ENCODE measurements at places on chromosomes 7 and 10. TPM values are rescaled to one million over a fixed set of nuclear protein-coding genes. Genes with fewer than 3 reads are reported as not detected.
A peak's percentile ranks its signal among the peaks of the same experiment; 100 is the strongest.

- no peak for DNase-seq
Observed at GRCh38 chr7:1121476-1121875, 33.6 kb downstream of the GPER1 start.

The MMS19 gene
- polyA plus RNA-seq: 33.7 TPM

The NPFFR1 gene
- 0.02 TPM for polyA plus RNA-seq

The LLCFC1 gene
- not detected for polyA plus RNA-seq

- no peak for DNase-seq
Observed at GRCh38 chr10:61642676-61643075, 20.1 kb upstream of the CABCOCO1 start.

DNA sequence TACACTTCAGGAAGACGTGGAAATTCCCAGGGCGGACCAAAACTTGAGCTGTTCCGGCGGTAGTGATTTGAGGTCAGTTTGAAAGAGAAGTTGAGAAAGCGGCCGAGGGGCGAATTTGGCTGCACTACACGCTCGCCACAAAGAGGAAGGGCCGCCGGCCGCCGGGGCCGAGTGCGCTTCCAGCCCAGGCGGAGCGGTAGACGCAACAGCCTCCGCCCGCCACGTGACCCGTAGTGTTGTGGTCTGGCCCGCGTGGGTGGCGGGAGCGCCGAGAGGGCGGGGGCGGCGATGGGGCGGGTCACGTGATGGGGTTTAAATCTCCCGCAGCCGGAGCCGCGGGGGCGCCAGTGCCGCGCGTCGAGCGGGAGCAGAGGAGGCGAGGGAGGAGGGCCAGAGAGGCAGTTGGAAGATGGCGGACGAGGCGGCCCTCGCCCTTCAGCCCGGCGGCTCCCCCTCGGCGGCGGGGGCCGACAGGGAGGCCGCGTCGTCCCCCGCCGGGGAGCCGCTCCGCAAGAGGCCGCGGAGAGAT lies at the start of gene SIRT1:
Gene SIRT1, plus strand, starts transcription at position 344 of the 529 bp plus-strand sequence. Its CDS starts 66 bp downstream, at position 410.
- peak; percentile 99 for DNase-seq

DNA sequence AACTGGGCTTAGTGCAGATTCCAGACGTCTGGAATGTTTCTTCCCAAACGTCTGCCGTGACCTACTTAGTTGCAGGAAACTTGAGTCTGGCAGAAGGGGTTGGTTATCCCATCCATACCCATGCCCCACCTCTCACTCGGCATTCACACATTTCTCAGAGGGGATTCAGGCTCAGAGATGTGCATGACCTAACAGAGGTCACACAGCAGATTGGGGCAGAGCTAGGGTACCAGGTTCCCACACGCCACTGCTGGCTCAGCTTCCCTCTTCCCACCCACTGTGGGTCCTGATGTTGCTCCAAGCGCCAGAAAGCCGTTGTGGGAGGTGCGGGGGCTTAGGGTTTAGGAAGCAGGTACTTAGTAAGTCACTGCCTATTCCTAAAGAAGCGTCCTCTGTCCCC lies 3.0 kb downstream of the UCMA start:
- DNase-seq: no peak

DNA sequence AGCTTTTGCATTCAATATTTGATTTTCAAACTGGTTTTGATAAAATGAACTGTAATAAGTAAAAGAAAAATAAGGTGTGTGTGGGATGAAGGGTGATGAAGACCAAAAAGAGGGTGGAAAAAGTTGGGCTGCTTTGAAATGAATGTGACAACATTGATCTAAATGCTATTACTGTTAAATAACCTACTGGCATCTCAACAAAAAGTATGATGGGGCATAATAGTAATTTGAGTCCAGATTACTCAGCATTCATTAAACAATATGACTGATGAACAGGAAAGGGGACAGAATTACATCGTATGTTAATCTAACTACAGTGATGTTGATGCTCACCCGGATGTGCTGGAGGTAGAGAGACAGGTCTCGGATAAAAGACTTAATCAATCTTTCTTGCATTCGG lies 112.2 kb downstream of the ABCC2 start:
- no peak for DNase-seq

DNA sequence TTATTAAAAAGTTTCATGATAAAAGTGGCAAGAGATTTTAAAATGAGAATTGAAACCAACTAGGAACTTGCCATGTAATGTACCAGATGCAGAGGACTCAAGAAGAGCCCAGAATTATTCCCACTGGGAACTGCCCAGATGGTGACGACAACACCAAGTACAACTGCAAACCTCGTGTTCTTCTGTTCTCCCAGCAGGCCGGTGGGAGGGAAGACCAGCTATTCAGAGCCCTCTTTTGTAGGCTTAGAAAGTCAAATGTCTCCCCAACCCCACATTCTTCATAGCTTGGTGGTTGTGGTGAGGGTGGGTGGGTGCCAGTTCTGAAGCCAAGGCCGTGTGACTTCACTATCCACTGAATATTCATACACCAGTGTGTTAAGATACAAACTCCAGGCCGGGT lies 54.3 kb upstream of the ITGB1 start:
- no peak for DNase-seq

The AGR3 gene
- polyA plus RNA-seq: not detected

GRCh38 chr10:45422207-45422865 lies 48.3 kb downstream of the ALOX5 start:
- DNase-seq: no peak

DNA sequence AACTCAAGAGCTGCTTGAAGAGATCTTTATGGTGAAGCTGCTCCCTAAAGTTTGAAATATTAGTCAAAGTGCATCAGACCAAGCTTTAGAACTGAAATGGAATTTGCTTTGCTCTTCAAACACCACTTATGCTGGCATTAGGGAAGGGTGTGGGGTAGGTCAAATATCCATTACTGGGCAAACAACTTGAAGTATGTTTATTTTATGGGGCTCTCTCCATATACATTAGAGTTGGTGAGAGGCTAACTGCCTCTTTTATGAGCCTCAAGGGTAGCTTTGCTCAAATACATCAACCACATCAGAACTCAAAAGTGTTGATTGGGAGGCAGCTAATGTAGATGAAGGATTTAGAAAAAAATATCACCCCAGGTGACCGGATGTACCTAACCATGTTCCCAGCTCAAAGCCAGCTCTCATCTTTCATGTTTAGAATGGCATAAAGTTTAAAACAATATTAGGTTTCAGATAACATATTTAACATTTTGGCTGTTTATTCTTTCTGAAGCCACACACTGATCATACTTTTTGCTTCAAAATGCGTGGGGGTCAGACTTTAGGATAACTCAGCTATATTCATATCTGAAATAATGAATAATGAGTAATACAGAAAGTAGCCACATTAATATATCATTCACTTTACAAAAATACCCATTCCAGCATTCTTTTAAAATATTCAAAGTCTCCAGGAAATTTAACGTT lies 318.6 kb downstream of the PTEN start:
- no peak for DNase-seq

The KCNH2 gene
- polyA plus RNA-seq: 132 TPM

The CALML3 gene
- not detected for polyA plus RNA-seq

DNA sequence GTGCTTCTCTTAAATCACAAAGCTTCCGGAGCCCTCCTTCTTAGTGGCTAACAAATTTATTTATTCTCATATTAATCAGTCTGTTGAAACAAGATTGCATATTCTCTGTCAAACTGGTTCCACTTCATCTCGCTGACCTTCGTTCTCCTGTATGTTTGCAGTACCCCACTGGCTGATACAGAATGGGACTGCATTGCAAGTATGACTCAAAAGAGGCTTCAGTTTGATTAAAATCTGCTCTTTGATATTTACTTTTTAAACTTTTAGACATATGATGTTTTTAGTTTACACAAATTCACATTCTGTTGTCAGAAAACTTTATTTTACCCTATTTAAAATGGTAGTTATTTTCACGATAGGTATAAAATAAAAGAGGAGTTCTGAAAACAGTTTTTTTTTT lies 14.3 kb upstream of the ARHGAP12 start:
- no peak for DNase-seq

DNA sequence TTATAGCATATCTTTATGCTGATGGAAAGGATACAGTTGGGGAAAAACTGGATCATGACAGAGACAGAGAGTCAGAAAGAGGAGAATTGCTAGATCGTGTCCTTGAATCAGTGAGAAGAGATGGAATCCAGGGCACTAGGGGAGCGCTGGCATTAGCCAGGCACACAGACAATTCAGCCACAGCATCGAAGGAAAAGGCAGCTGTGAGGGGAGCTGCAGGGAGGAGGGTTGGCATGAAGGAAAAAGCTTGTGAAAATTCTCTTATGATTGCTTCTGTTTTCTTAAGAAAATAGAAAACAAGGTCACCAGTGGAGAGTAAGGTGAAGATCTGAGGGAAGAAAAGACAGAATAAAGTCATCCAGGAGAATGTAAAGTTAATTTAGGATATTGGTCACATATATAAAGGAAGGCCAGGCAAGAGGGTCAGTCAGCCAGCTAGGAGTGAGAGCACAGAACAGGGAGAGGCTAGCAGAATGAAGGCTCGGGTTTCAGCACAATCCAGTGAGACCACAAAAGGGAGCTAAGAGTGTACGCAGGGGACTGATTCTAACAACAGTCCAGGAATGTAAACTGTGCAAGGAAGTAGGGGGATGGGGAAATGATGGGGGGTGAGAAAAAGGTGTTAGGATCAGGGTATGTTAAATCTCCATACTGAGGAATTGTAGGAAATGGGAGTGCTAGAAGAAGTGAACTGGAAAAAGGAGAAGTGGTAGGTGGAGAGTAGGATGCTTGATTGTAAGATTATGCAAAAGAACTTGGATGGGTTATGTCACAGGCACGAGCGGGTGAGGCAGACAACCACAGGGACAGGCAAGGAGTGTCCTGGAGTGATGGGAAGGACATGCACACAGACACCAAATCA lies 112.0 kb downstream of the RNF32 start:
- DNase-seq: no peak

GRCh38 chr10:101934686-101935305 lies 91.2 kb upstream of the KCNIP2 start:
- DNase-seq: no peak

DNA sequence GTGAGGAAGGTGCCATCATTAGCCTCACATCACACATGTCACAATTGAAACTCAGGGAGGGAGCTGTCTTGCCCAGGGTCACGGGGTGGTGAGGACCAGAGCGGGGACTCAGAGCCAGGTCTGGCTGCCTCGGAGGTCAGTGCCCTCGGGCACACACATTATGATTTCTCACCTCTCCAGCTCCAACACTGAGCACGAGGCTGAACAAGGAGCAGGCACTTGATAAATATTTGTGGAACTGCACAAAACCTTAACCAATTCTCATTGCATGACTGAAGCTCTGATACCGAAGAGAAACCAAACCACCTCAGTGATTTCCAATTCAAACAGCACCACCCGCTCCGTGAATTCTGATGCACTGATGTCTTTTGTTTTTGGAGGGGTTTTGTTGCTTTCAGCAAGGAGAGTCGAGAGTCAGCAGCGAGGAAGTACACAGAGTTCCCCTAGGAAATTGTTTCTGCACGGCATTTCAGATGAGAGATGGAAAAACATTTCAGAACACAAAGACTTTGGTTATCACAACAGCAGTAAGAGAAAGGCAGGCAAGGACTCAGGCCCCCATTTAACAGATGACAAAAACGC lies 55.3 kb upstream of the ZMIZ1 start:
- no peak for DNase-seq

The SEMA3D gene
- 0.54 TPM for polyA plus RNA-seq

The AKR1D1 gene
- not detected for polyA plus RNA-seq

The FKBP6 gene
- polyA plus RNA-seq: not detected

The C7orf33 gene
- polyA plus RNA-seq: not detected

The NKX6-2 gene
- polyA plus RNA-seq: 0.32 TPM

The ACBD7 gene
- not detected for polyA plus RNA-seq

DNA sequence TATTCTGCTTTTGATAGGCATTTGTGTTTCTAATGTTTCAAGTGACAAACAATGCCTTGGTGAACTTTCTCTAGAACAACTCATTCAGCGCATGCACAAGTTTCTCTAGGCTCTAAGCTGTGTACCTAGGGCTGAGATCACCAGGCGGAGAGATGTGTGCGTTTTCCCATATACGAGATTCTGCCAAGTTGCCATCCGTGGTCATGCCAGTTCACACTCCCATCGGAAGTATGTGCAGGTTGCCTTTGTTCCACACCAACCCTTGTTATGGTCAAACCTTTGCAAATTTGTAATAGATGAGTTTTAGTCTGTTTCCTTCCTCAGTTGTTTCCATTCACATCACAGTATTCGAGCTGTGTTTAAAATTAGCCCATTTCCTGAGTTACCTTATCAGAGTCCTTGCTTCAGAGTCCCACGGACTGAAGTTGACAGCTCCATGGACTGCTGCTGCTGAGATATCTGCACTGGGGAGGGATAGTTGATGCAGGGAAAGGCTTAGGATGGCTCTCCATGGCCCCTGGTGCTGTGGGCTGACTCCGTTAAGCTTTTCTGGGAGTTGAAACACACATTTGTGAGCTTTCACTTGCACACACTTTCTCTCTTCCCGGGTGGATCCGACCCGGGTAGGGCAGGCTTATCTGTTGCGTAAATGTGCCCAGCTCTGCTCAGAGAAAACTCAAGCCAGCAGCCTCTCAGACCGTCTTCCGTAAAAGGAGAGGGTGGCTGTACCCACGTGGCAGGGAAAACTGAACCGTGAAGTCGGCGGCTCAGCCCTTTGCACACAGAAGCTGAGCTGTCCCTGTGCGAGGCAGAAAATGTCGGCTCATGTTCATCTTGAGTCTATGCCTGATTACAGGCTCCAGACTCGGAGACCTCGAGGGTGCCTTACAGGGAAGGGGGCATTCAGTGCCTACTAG lies 49.4 kb downstream of the HK1 start:
- DNase-seq: peak; percentile 88

The ABCC2 gene
- polyA plus RNA-seq: 0.29 TPM

The TRPV6 gene
- polyA plus RNA-seq: not detected

DNA sequence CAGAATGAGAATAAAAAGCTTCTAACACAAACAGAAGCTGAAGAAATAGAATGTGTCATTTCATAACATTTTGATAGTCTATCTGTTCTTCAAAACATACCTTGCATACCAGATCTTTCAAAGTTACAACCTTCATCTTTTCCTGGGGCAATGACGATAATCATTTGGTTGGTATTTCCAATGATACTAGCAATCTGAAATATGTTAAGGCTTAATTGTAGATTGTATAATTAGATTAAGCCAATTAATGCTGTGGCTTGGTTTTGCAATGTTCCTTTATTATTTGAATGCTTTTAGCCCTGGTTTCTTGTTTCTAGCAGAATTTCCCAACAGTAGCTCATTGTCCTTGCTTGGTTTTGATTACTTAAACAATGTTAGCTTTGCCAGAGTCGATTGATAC lies 84.6 kb downstream of the CABCOCO1 start:
- DNase-seq: no peak

- DNase-seq: no peak
Observed at GRCh38 chr7:27822245-27822644, 82.3 kb downstream of the TAX1BP1 start.

DNA sequence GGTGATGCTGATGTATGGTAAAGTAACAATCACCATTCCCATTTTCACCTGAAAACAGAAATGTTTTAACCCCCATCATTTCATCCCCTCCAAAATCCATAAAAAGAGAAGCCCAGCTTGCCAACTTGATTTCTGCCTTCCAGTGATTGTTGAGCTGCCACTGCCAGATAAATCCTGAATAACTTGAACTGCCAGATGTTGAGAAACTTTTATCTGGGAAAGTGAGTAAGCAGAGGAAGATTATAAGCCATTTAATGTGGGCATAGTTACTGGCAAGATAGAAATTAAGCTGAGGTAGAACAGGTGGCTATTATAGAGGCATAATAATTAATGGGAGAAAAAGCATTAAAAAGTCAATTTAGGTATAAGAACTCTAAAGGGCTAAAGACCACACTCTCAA lies 534.1 kb downstream of the ANKRD7 start:
- DNase-seq: no peak

Data from right cardiac atrium (tissue), 5 donors.